CD4-positive, alpha-beta T cell treated with Interleukin-21 for 1 hour (primary cell): ENCODE measurements at places on chromosomes 6 and 20.

- DNase-seq, result no peak
These were observed 117.2 kb downstream of the IPCEF1 start for GRCh38 chr6:154239392-154239791.

- DNase-seq, result no peak
These were observed 11.3 kb downstream of the ELMO2 start for GRCh38 chr20:46394872-46395760.

GRCh38 chr6:138647006-138647405, 126.6 kb upstream of the CCDC28A start:
- no peak for DNase-seq

- no peak for DNase-seq
These were observed 68.2 kb upstream of the EYA2 start for GRCh38 chr20:46826343-46826984.

DNA sequence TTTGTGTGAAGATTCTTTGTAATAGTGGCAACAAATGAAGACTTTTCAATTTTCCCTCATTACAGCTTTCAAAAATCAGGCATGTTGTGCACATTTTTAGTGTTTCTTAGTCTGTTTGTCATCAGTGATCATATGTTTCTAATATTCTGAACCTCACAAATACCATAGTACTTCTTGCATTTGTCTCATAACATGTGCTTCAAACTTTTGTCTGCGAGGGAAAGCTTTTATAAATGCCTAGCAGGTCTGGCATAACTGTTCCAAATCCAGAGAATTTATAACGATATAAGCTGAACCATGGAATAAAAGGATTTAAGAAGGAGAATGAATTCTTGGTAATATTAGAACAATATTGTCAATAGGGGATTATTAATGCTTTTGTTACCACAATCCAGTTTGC, 670.2 kb downstream of the RFPL4B start:
- DNase-seq, result no peak

DNA sequence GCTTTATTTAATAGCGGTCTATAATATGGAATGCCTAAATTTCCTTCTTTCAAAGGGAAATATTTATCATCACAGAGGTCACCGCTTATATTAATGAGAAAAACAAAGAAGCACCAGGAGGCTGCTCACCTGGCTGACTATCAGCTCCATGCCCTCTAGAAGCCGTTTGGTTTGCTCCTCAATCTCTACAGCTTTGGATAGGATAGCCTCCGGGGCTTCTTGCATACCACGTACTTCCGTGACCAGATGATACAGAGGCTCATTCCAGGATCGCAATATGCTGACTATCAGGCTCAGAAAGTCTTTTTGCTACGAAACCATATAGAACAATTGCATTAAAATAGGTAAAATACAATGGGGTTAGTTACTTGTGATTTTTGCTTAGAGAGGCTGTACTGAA, 6.8 kb downstream of the PRL start:
- no peak for DNase-seq

GRCh38 chr20:59606566-59606965, 2.2 kb downstream of the PHACTR3 start:
- DNase-seq, result no peak

- DNase-seq, result no peak
These were observed 56.4 kb downstream of the NRN1 start for GRCh38 chr6:5950361-5950785.

DNA sequence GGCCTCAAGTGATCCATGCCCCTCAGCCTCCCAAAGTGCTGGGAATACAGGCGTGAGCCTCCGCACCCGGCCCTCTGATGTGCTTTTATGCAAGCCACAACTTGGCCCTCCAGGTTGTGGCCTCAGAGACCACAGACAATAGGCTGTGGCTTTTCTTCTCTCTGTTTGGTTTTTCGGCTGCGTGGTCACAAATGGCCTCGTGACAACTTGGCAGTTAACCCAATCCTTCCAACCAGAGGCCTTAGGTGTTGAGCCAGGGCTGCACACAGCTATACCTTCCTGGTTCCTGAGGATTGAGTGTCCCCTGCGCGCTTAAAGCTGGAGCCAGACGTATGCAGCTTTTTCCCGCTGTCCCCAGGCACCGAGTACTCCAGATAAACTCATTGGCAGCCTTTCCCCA, 6.3 kb upstream of the TGM3 start:
- no peak for DNase-seq

DNA sequence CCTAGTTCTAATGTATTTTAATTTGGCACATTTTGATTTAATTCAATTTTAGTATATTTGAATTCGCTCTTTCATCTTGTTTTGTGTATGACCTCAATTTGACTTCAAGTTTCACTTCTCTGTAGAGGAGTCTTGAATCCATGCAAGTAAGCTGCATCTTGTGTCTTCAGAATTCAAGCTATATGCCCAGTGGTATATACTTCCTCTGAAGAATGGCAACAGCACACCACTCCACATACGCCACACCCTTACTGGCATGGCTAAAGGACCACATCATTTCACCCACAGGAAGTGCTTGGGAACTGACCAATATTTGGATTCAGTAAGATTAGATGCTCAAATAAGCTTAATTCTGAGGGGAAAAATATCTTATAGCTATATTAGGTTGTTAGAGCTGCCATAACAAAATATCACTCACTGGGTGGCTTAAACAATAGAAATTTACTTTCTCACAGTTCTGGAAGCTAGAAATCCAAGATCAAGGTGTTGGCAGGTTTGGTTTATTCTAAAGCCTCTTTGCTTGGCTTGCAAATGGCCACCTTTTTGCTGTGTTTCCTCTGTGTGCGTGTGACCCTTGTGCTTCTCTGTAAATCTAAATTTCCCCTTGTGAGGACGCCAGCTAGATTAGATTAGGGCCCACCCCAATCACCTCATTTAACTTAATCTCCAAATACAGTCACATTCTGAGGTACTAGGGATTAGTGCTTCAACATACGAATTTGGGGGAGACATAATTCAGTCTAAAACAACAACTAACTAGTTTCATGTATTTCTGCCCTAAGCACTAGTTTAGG, 2.8 kb upstream of the ASF1A start:
- peak; percentile 27 for DNase-seq

DNA sequence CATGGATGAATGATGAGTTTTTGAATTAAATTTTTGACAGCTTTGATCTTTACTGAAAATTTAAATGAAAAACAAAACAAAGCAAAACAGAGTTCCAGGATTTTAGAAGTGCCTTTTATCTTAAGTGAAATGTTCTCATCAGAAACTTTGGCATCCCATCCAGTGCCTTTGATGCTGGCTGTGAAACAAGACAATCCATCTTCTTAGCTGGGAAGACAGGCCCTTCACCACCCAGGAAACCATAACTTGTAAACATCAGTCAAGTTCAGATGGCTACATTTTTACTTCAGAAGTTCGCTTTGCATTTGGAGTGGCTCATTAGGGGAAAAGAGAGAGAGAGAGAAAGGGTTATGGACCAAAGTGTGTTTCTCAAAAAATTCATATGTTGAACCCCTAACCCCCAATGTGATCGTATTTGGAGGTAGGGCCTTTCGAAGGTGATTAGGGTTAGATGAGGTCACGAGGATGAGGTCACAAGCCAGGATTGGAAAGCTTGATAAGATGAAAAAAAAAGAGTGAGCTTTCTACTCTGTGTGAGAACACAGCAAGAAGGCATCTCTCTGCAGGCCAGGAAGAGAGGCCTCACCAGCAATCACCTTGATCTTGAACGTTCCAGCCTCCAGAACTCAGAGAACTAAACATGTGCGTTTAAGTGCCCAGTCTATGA, 366.5 kb downstream of the PRKN start:
- no peak for DNase-seq

DNA sequence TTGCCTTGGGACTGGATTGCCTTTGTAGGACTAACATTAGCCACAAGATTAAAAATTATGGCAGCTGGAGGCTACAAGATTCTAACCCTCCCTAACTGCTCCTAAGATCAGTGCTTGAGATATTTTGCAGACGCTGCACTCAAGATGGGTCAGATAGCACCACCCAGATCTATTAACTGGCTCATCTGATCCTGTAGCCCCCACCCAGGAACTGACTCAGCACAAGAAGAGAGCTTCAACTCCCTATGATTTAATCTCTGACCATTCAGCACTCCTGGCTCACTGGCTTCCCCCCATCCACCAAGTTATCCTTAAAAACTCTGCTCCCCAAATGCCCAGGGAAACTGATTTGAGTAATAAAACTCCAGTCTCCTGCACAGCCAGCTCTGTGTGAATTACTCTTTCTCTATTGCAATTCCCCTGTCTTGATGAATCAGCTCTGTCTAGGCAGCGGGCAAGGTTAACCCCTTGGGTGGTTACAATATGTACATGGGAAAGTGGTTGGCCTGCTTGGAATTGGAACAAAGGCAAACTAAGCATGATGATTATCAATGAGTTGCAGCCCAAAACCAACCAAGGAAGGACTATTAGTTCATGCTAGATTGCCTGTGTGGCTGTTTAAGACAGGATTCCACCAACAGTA, 111.3 kb downstream of the OR2B2 start:
- DNase-seq, result no peak

DNA sequence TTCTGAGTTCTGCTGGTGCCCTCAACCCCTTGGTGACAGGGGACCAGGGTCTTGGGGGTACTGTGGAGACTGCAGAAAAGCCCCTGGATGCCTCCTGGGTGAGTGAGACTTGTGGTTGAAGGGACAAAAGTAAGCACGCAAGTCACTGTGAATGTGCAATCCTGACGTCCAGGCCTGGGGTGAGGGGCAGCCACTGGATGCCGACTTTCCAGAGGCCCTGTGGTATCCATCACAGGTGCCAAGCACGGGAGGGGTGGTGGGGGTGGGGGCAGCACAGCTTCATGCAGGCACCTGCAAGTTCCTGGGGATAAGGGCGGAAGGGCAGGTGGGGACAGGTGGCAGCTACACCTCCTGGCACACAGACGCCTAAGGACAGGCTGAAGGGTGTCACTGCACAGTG, 20.1 kb upstream of the UBE2V1 start:
- no peak for DNase-seq

GRCh38 chr20:1811621-1812498, 83.3 kb upstream of the SIRPA start:
- no peak for DNase-seq

DNA sequence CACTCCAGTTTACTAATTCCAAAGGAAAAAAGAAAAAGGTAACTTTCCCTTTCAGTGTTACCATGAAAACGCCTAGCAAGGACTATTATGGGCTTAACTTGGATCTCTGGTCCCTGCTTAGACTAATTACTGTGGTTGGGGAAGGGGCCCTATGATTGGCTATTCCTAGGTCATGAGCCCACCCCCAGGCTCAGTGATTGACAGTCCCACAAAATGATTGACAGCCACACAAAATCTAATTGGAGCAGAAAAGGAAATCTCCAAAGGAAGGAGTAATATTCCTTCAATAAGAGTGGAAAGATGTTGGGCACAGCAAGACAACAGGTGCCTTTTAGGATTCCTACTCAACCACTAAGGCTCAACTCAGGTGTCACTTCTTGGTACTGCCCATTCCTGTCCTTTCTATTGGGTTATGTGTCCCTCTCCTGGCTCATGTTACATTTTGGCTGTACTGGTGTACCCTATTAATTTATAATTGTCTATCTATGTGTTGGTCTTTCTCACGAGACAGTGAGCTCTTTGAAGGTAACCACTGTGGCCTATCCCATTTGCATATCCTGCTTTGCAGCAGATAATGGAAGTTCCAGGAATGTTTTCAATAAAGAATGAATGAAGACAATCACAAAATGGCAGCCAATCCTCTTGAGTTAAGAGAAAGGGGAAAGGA, 5.5 kb upstream of the UTRN start:
- no peak for DNase-seq

GRCh38 chr6:37758647-37759046, 60.9 kb upstream of the ZFAND3 start:
- no peak for DNase-seq

GRCh38 chr6:89997456-89998445, 103.5 kb downstream of the GJA10 start:
- DNase-seq, result no peak

GRCh38 chr6:10964684-10965083, 77.8 kb downstream of the SYCP2L start:
- DNase-seq, result no peak

DNA sequence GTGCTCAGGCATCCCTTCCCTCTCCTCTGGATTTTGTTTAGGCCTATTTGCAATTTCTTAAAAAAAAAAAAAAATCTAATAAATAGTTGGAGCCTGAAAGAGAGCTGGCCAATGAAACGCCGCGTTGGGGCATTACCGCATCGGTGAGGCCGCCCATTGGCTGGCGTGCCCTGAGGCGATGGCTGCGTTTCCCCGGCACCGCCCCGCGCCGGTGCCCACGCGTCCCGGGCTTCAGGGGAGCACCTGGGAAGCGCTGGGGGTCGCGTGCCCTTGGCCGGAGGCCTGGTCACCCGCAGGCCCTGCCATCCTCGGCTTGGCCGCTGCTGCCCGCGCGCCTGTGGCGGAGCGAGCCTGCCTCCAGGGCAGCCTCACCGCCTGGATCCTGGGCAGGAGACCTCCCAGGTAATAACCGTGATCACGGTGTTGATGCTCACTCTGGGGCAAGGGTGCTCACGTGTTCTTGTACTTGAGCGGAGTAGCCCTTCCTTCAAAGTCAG, 155.4 kb downstream of the NRN1 start:
- DNase-seq, result peak; percentile 78

DNA sequence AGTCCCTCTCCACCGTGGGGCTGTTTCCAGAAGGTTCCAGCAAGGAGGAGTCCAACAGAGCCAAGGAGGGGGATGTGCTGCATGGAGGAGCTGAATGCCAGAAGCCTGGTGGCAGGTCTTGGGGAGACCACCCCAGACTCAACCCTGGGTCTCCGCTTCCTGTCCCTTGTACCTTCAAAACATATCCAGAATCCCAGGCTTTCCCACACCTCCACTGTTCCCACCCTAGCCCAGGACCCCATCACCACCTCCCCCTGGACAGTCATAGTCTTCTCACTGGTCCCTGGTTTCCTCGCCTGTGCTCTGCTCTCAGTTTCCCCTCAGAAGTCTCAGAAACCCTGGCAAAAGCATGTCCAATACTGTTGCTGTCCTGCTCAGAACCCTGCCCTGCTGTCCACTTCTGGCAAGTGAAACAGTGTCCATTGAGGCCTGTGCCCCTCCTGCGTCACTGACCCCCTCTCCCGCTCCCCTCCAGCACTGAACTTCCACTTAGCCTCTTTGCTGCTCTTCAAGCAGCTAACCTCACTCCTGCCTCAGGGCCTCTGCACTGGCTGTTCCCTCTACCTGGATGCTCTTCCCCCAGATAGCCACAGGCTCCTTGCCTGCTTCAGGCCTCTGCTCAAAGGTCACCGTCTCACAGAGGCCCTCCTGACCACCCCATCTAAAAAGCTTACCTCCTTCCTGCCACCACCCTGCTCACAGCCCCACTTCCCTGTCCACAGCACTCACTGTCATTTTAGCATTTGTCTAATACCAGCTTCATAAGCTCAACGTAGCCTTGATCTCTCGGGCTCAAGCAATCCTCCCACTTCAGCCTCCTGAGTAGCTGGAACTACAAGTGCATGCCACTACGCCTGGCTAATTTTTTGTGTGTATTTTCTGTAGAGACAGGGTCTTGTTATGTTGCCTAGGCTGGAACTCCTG, 169.2 kb downstream of the GRM4 start:
- no peak for DNase-seq

GRCh38 chr6:120871416-120872261, 462.6 kb downstream of the TBC1D32 start:
- DNase-seq, result no peak

DNA sequence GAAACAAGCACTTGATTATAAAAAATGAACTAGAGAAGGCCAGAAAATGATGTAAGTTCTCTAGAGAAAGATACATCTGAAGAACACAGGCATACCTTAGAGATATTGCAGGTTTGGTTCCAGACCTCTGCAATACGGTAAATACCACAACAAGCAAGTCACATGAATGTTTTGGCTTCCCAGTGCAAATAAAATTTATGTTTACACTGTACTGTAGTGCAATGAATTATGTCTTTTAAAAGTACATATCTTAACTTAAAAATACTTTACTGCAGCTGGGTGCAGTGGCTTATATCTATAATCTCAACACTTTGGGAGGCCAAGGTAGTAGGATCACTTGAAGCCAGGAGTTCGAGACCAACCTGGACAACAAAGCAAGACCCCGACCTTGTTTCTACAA, 10.9 kb upstream of the KIAA1586 start:
- DNase-seq, result no peak
